ENCODE measurements at places on chromosomes 6 and 20.

DNA sequence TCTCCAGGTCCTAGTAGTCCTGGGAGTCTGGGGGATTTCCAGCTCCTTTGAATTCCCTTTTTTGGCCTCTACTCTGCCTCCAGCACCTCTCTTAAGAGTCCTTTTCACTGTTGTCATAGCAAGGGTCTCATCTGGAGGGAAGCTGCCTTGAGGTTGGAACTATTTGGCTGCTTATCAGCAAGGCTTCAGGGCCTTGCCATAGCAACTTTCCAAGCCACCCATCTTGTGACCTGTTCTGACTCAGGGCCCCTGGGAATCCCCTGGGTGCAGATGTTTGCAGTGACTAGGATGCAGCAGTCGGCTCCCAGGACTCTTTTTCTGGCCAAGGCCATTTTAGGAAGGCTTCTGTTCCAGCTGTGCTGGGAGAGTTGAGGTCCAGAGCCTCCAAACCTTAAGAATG lies 12.4 kb downstream of the PKIG start:
- no peak for DNase-seq

- DNase-seq = no peak
Measured at GRCh38 chr6:111417946-111418345, 65.1 kb downstream of the REV3L start.

DNA sequence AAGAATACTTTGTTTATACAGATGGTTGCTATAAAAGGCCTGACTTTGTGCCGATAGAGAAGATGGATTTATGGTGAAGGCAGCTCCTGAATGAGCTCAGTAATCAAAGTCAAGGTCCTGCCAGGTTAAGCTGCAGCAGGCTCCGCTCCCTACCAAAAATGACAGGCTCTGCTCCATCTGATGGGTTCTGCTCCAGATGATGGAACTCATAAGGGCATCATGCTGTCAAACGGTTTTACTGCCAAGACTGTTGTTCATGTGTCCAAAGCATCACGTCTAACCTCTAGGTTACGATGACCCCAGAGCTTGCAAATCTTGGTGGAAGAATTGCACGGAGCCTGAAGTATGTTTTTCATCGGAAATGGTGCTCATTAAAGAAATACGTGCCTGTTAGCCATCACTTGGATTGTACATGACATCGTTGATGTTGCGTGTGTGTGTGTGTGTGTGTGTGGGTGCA lies 19.2 kb upstream of the PTGIS start:
- no peak for DNase-seq

DNA sequence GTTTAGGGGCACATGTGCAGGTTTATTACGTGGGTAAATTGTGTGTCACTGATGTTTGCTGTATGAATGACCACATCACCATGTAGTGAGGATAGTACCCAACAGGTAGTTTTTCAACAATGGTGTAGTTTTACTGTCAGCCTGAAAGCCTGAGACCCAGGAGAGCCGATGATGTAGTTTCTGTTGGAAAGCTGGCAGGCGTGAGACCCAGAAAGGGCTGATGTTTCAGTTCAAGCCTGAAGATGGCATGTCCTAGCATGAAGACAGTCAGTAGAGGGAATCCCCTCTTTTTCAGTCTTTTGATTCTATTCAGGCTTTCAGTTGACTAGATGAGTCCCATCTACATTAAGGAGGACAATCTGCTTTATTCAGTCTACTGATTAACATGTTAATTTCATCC lies 96.7 kb downstream of the KLHL32 start:
- DNase-seq = no peak

DNA sequence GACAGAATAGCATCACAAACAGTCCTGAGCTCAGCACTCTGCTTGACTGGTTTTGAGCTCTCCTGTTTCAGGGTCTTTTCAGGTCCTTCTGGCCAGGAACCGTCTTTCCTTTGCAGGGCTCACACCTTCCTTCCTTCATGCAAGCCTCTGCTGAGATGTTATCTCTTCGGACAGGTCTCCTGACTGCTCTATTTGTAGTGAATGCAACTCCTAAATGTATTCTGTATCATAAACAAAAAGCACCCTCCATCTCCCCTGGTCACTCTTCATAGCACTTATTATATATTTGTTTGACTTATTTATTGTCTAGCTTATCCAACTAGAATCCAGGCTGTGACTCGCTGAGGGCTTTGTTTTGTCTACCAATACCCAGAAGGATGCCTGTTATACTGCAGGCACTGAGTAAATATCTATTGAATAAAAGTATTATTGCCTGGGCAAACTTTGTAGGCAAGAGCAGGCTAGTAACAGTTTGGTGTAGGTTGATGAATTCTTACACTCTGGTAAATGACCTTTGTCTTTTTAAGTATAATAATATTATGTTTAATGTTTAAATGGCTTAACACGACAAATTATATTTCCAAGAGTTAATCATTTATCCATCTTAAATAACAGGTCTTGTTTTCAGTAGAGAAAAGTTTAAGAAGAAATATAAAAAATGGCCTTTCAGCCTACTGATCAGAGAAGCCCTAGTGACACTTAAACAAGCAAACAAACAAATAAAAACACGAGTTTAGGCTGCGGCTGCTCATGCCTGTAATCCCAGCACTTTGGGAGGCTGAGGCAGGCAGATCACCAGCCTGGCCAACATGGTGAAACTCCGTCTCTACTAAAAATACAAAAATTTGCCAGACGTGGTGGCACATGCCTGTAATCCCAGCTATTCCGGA lies 199.7 kb downstream of the BCAS1 start:
- no peak for DNase-seq

GRCh38 chr6:44478158-44478557 lies 90.7 kb downstream of the CDC5L start:
- DNase-seq = no peak

- peak; percentile 81 for DNase-seq
Measured at GRCh38 chr6:11258260-11259237, 26.1 kb upstream of the NEDD9 start.

DNA sequence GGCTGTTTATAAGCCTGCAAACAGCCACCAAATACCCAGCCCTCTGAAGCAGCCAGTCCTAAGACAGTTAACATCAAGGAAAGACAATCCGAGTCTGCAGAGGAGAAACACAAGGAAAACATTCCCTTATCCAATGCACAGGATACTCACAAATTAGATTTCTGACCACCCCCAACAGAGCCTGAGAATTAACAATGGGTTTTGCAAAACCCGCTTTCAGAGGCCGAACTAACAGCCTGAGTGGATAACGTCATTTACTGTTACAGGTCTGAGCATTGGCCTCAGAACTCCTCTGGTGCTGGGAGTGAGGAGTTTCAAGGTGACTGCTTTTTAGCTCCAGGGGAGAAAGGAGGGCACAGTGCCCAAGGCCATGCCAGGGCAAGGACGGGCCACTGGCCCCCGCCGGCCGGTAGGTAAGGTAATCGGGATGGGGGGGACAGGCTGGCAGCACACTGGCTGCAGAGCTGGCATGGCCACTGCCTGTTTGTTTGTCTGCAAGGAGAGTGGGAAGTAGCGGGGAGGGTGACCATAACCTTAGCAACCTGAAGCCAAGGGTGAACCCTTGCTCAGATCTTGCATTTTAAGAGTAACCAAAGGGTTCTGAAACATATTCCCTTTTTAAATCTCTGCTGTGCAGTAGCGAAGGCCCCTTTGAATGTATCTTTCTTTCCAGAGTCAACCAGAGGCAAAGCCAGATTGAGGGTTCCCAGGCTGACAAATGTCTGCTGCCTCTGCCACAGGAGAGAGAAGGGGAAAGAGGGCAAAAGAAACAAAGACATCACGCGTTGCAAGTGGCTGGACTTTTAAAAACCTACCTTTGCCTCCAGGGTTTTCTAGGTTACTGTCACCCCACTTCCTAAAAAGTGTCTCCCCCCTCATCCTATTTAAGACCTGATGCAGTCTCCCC lies 3.9 kb downstream of the ZMYND8 start:
- no peak for DNase-seq

GRCh38 chr6:108874470-108875160 lies 26.4 kb downstream of the ARMC2 start:
- peak; percentile 90 for DNase-seq

- no peak for DNase-seq
Measured at GRCh38 chr20:2151858-2152281, 50.2 kb downstream of the STK35 start.

DNA sequence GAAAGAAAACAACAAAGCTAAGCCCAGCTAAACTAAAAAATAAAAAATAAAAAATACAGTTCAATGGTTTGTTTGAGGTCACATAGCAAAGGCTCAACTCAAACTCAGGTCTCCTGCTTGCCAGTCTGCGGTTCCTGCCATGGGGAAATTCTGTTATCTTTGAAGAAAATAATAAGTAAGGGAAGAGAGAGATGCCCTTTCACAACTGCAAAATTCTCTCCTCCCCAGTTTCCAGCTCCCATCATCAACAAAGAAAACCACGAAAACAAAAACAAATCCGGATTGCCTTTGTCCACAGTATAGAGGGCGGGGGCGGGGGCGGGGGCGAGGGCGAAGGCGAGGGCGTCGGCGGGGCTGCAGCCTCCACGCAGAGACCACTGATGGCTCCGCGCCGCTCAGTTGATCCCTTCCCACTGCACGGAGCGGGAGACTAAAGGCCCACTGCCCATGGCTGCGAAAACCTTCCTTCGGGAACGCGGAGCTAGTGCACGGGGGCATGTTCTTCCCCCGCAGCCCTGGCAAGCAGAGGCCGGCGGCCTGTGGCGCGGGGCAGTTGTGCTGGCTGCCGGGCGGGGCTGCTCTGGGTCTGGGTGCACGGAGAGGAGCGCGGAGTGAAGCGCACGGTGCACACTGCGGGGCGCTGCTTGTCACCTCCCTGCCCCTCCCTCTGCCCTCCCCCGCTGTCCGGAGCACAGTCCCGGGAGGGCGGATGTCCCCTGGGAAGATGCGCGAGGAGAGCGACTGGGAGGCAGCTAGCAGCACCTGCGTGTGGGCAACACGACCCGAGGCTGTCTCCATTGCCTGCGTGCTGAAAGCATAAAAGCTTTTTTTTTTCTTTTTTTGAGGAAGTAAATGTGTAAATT lies 54.1 kb upstream of the TPD52L1 start:
- DNase-seq = no peak

- DNase-seq = no peak
Measured at GRCh38 chr6:111709201-111709600, 103.5 kb upstream of the TRAF3IP2 start.

- peak; percentile 73 for DNase-seq
Measured at GRCh38 chr20:19828232-19828631, 70.2 kb downstream of the RIN2 start.

- DNase-seq = no peak
Measured at GRCh38 chr20:1493536-1493935, 2.3 kb upstream of the SIRPB2 start.

GRCh38 chr6:116877743-116878142 lies 701 bp downstream of the RFX6 start:
- DNase-seq = no peak

DNA sequence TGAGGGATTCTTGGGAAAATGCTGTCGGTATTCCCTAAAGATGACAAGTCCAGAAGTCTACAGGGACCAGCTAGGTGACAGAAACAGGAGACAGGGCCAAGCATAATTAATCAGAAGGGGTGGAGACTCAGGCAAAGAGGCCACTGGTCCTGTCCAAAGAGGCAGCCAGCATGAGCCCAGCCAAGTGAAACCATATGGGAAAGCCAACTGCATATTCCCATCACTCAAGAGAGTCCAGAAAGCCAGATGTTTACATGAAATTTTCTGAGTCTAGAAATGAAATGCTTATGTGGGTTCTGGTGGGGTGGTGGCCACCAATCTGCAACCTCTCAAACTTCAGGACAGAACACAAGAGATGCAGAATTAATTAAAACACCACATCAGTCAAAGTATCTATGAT lies 74.3 kb downstream of the ANKRD60 start:
- no peak for DNase-seq

DNA sequence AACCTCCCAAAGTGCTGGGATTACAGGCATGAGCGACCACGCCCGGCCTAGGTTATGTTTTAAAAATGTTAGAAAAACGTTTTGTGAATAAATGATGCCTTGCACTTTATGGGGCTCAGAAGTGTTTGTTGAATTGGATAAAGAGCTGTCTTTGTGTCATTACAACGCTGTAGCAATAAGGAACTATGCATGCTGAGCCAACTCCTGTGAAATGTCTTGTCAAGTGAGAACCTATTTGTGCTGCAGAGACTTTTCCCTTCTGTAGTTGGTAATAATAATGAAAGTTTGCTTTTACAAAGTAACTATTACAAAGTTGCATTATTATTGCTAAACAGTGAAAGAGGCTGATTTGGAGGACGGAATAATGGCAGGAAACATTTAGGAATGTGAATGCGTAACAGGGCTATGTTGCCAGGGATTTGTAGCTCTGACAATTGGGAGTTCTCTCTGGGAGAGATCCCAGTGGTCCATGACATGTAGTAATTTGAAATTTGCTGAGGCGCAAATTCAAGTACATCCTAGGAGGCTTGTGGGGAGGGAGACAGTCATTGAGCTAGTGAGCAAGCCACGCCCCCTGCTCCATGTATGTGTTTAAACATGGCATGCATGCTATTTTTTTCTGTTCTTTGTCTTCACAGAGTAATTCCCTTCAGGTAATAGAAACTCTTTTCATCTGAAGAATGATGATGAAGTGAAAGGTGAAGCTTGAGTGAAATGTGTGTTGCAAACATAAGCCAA lies 16.8 kb upstream of the BICRAL start:
- no peak for DNase-seq

DNA sequence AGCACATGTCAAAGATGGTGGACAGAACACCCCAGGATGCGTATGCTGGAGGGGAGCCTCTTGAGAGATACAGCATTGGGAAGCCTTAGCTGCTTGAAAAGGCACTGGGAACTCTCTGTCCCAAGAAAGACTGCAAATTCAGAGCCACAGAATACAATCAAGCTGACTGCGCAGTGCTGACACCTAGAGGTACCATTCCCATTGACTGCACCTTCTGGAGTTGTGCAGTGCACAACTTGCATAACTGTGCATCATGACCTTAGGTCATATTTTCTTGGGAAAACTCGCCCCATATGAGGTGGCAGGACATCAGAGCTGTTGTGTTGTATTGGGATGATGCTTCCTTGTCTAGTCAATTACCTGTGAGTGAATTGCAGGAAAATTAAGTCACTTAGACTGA lies 646.5 kb upstream of the NOX3 start:
- no peak for DNase-seq

GRCh38 chr6:46850792-46851191 lies 57.6 kb downstream of the MEP1A start:
- no peak for DNase-seq

GRCh38 chr6:136095986-136096385 lies 154.1 kb downstream of the MTFR2 start:
- no peak for DNase-seq

GRCh38 chr6:140774080-140774505 lies 1358.6 kb upstream of the GJE1 start:
- peak; percentile 56 for DNase-seq

- no peak for DNase-seq
Measured at GRCh38 chr6:70557998-70558397, 8.7 kb upstream of the SDHAF4 start.

- peak; percentile 55 for DNase-seq
Measured at GRCh38 chr6:131694832-131695426, 6.3 kb downstream of the OR2A4 start.

- DNase-seq = peak; percentile 60
Measured at GRCh38 chr6:39029156-39030011, 19.2 kb upstream of the GLP1R start.

- no peak for DNase-seq
Measured at GRCh38 chr6:68628161-68628560, 6.9 kb upstream of the ADGRB3 start.

- DNase-seq = no peak
Measured at GRCh38 chr20:9488063-9488462, 26.3 kb upstream of the LAMP5 start.

- no peak for DNase-seq
Measured at GRCh38 chr6:123168892-123169773, 173.1 kb downstream of the CLVS2 start.

GRCh38 chr20:45355209-45356084 lies 7.2 kb upstream of the SDC4 start:
- no peak for DNase-seq

GRCh38 chr20:3751675-3752385 lies 15.7 kb downstream of the ADISSP start:
- peak; percentile 66 for DNase-seq

All from activated CD8-positive, alpha-beta memory T cell treated with anti-CD3 and anti-CD28 coated beads, Interleukin-2, amount 10 ng/mL, durations not matched to agents 7 days and 5 days (primary cell).